H1 (cell line): ENCODE measurements at places on chromosomes 12 and 14. TPM values are rescaled to one million over a fixed set of nuclear protein-coding genes. Genes with fewer than 3 reads are reported as not detected.

KRT84 gene
- not detected in 2 replicates for total RNA-seq

CFAP251 gene
- total RNA-seq: 2.9 and 3.3 TPM in 2 replicates

OTUB2 gene
- total RNA-seq: 4.1 and 4.2 TPM in 2 replicates

- no peak overlapping the region for H3K27ac ChIP-seq
- no peaks in the 10 kb centered on the region for H3K27me3 ChIP-seq
- H3K4me1 ChIP-seq: no peaks in the 10 kb centered on the region
- H3K4me3 ChIP-seq: no peak overlapping the region
- peaks cover 21% of the 10 kb centered on the region for H3K36me3 ChIP-seq
Observed at GRCh38 chr14:104705340-104706047, 16.1 kb downstream of the INF2 start.

- no peaks in the 10 kb centered on the region for H3K27me3 ChIP-seq
- H3K4me1 ChIP-seq: no peaks in the 10 kb centered on the region
- H3K4me3 ChIP-seq: no peak overlapping the region
Observed at GRCh38 chr12:105013892-105014291, 27.8 kb downstream of the NOPCHAP1 start.

- H3K4me3 ChIP-seq: no peak overlapping the region
- no peak for DNase-seq
- peaks cover 6% of the 10 kb centered on the region for H3K4me1 ChIP-seq
- no peak overlapping the region for H3K27ac ChIP-seq
Observed at GRCh38 chr12:104741077-104741476, 217.0 kb downstream of the SLC41A2 start.

DNA sequence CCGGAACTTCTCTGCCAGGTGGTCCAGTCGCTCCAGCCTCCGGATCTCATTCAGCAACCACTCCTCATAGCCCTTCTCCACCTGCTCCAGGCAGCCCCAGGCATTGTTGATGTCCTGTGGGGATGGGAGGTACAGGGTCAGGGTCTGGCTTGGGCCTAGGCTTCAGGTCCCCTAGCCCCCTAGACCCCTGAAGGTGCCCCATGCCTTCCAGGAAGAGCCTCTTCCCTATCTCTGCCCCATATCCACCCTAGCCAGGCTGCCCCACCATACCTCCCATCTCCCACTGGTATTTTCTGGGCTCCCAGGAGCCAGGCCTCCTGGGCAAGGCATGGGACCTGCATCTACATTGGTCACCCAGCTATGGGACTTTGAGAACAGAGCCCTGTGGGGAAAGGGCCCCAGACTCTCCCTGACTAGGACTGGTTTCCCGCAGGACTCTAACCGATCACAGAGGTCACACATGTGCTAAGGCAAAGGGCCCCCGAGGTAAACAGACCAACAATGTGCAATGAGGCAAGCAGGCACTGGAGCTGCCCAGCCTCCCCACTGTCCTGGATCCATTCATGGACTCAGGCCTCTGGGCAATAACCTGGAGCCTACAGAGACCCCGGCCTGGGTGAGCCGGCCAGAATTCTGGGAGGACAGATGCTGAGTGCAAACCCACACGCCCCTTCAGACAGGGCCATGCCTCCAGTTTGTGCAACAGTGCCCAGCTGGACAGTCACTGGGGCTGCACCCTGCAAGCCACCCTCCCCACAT, 88.8 kb downstream of the ACTN1 start:
- DNase-seq: no peak
- H3K36me3 ChIP-seq: peaks cover 24% of the 10 kb centered on the region
- H3K4me3 ChIP-seq: no peak overlapping the region
- no peak overlapping the region for H3K27ac ChIP-seq
- no peaks in the 10 kb centered on the region for H3K4me1 ChIP-seq
- no peaks in the 10 kb centered on the region for H3K27me3 ChIP-seq
